RWPE2 (cell line): ENCODE measurements at places on chromosomes 3 and 15.

DNA sequence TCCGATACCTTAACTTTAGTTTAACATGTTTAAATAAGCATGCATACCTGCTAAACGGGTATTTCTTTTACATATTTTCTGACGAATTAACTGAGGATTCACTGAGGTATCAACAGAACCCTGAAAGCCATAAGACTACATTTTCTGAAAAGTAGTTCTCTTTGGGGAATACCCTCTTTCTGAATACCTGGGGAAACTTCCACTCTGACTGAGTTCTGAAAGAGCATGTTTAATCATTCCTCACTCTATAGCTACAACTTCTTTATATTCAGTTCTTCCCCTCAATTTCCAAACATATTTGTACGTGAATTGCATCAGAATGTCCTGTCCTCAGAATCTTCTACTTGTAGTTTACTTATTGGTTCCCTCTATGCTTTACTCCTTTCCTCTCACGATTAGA lies 403.0 kb downstream of the ROBO1 start:
- H3K4me1 ChIP-seq = peaks cover 13% of the 10 kb centered on the region
- no peak overlapping the region for H3K4me3 ChIP-seq
- no peak for DNase-seq
- no peaks in the 10 kb centered on the region for H3K36me3 ChIP-seq
- no peak overlapping the region for H3K27ac ChIP-seq
- H3K27me3 ChIP-seq = peaks cover 2% of the 10 kb centered on the region

- no peak for DNase-seq
- H3K4me1 ChIP-seq = no peaks in the 10 kb centered on the region
- H3K27ac ChIP-seq = no peak overlapping the region
- no peak overlapping the region for H3K4me3 ChIP-seq
Measured at GRCh38 chr3:79314544-79314943, 453.3 kb downstream of the ROBO1 start.

GRCh38 chr3:146970236-146970635 lies 365.1 kb upstream of the PLSCR5 start:
- no peak overlapping the region for H3K4me3 ChIP-seq
- no peak for DNase-seq
- H3K36me3 ChIP-seq = no peaks in the 10 kb centered on the region
- no peaks in the 10 kb centered on the region for H3K27me3 ChIP-seq
- no peak overlapping the region for H3K27ac ChIP-seq
- H3K4me1 ChIP-seq = peaks cover 18% of the 10 kb centered on the region

DNA sequence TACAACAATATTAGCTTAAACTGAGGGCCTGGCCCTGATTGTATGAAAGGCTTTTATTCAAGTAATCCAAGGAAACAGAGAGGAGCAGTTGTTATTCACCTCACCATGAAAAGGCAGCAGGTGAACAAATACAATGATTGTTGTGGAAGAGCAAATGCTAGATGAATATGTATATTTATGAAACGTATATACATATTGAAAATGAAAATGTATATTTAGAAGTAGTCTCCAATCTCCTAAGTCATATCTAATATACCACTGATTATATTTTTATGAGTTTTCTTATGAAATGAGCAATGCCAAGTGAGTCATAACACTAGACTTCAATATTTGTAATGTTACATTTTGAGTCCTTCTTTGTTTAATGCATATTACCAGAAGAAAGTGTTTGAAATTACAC lies 116.2 kb upstream of the KCNMB2 start:
- H3K4me1 ChIP-seq = peaks cover 9% of the 10 kb centered on the region
- no peaks in the 10 kb centered on the region for H3K27me3 ChIP-seq
- no peak overlapping the region for H3K27ac ChIP-seq
- no peaks in the 10 kb centered on the region for H3K36me3 ChIP-seq

DNA sequence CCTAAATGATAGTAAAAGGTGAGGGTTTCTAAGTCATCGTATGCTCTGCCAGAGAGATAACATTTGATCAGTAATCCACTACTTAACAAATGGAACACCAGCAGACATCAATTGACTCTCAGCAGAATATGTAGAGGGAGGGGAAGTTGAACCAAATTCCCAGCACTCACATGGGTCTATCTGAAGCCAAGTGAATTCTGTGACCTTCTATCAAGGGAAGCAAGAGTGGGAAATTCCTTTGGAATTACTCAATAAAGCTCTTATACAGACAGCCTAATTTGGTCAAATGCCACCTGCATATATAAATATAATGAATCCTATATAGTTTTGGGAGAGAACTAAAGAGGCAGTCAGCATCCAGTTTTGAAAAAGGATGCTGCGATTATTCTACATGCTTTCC lies 15.8 kb upstream of the KCNMB2 start:
- H3K36me3 ChIP-seq = no peaks in the 10 kb centered on the region
- H3K4me1 ChIP-seq = no peaks in the 10 kb centered on the region
- H3K27ac ChIP-seq = no peak overlapping the region

GRCh38 chr15:33330931-33331330 lies 20.2 kb downstream of the RYR3 start:
- H3K36me3 ChIP-seq = no peaks in the 10 kb centered on the region
- H3K27ac ChIP-seq = no peak overlapping the region
- H3K4me1 ChIP-seq = peaks cover 2% of the 10 kb centered on the region
- no peak overlapping the region for H3K4me3 ChIP-seq
- no peak for DNase-seq
